RKO (cell line): ENCODE measurements at places on chromosomes 7 and 10.

GRCh38 chr10:95741807-95742467 lies 14.0 kb upstream of the ENTPD1 start:
- peak; percentile 40 for DNase-seq

- no peak for DNase-seq
Observed at GRCh38 chr10:77091597-77092165, 545.9 kb downstream of the KCNMA1 start.

- no peak for DNase-seq
Observed at GRCh38 chr10:24485304-24485703, 238.4 kb downstream of the ARHGAP21 start.

GRCh38 chr7:134747326-134747725 lies 32.1 kb upstream of the CALD1 start:
- DNase-seq, result no peak

- peak; percentile 77 for DNase-seq
Observed at GRCh38 chr7:95794917-95795515, 22.7 kb downstream of the DYNC1I1 start.

DNA sequence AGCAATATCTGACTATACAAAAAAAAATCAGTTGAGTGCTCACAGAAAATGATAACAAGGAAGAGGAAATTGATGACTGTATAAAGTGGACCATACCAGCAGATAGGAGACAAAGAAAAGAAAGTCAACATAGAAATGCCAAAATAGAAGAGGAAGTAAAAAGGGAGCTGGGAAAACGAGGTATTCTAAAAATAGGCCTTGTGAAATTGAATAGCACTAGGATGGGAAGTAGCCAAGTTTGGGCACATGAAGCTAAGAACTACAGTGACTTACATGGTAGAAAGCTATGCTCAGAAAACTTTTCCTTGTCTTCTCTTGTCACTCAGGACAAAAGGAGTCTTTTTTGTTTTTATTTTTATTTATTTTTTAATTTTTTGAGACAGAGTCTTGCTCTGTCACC lies 76.2 kb upstream of the APBB1IP start:
- DNase-seq, result no peak

GRCh38 chr7:38318803-38319416 lies 45.5 kb upstream of the TARP start:
- peak; percentile 73 for DNase-seq

- no peak for DNase-seq
Observed at GRCh38 chr7:25117226-25118047, 7.6 kb downstream of the CYCS start.

DNA sequence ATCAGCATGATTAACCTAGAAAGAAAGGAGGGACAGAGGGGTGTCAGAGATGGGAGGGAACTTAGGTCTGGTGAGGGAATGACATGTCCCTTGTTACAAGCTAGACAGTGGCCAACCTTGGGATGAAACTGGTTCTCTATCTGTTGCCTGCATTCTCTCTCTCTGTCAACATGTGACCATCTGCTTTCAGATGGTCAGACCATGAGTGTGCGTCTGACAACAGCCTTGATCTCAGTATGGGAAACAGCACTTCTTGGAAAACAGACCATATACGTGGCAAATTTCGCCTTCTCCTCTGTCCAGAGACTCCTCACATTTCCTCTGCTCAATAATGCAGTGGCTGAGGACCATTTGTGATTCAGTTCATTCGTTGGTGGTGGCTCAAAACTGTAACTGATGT lies 845.9 kb downstream of the TYW1 start:
- no peak for DNase-seq

GRCh38 chr10:49322371-49323170 lies 23.6 kb downstream of the C10orf71 start:
- no peak for DNase-seq

DNA sequence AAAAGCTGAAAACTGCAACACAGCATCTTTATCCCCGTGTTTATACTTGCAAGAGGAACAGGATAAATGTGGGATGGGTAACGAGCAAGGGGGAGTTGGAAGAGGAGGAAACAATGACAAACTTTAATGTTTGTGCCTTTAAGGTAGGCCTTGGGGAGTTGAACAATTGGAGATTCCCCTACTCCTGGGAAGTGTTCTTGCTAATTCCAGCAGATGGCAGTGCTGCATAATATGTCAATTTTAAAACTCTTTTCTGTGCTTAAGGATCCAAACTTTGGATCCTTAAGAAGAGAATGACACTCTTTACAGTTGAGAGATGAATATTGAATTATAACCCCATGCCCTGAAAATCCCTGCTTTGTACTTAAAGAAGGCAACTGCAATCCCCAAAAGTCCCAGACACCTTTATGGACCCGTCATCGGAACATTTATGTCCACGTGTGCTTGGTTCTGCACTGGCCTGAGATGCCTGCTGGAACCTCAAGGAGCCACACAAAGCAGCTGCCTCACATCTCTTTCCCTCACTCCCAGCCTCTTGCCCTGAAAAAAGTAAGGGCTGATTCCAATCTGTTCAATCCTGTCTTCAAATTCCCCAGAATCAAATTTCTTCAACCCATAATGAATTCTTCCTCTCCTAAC lies 12.0 kb downstream of the IFIT5 start:
- peak; percentile 68 for DNase-seq

DNA sequence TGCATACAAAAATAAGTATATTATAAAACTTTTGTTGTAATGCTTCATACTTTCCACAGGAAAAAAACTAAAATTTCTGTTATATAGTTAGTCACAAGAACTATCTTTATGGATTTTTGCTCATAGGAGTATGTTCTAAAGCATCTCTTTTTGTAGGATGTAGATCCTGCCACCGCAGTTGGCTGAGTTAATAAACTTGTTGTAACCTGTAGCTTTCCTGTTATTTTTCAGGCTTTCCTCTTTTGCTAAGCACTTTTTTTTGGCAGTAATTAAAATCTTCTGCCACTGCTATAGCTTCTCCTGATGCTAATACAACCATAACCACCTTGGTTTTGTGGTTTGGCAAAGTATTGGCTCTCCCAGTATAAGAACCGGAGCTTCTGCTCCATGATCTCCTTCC lies 60.3 kb downstream of the WNT2 start:
- DNase-seq, result no peak

DNA sequence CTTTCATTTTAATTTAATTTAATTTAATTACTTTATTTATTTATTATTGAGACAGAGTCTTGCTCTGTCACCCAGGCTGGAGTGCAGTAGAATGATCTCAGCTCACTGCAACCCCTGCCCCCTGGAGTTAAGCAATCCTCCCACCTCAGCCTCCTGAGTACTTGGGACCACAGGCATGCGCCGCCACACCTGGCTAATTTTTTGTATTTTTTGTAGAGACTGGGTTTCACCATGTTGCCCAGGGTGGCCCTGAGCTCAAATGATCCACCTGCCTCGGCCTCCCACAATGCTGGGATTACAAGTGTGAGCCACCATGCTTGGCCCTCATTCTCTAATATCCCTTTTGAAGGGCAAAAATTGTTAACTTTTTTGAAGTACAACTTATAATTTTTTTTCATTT lies 92.9 kb downstream of the XRCC2 start:
- no peak for DNase-seq

DNA sequence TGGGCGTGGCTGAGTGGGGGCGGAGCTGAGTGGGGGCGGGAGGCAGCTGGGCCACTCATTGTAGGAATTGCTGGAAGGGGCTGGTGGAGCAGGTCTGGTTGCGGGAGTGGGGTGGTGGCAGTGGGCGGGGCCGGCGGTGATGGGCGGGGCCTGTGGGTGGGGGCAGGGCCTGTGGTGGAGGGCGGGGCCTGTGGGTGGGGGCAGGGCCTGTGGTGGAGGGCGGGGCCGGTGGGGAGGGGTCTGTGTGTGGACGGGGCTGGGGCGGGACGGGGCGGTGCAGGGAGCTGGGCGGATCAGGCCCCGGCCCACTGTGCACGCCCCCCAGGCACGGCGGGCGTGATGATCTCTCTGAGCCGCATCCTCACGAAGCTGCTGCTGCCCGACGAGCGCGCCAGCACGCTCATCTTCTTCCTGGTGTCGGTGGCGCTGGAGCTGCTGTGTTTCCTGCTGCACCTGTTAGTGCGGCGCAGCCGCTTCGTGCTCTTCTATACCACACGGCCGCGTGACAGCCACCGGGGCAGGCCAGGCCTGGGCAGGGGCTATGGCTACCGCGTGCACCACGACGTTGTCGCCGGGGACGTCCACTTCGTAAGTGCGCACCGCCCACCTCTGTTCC lies 14.0 kb downstream of the SLC29A4 start:
- no peak for DNase-seq

DNA sequence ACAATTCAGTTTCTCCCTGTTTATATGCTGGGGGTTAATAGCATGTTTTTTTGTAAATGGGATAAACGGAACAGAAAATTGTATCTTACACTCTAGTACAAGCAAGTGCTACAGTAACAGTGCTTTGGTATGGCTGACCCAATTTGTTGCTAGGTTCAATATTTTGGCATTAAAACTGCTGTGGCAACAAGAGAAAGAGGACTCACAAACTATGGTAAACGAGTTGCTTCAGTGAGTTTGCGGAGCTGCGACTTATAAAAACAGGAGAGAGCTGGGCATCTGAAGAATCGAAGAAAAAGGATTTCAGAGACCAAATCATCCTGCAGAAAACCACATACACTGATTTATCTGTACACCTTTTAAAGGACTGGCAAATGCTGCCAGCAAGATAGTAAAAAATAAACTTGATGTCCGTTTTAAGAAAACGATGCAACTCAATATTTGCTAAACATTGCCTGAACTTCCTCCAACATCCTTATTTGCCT lies 2.2 kb downstream of the GLUD1 start:
- DNase-seq, result peak; percentile 60

DNA sequence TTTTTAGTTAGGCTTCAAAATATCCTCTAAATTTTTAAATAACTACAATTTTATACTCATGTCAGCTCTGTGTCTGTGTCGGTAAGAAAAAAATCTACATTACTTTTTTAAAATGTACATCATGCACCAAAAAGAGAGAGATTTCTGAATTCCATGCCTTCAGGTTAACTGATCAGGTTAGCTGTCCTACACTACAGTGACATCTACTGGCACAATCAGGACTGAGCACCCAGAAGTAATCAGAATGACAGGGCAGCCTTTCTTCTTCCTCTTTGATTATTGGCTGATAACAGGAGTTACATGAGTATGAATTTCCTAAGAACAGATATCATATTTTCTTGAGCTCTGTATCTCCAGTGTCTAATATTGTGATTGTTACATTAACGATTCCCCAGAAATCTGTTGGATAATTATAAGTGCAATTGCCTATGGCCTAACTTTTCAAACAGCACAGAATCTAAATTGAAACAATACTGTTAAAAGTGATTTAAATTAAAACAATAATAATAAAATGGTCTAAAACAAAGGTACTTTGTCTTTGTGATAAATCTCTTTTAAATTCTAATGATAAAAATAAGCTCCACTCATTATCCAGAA lies 41.8 kb upstream of the HYCC1 start:
- DNase-seq, result peak; percentile 72
